ENCODE measurements at places on chromosomes 4 and X.

- no peak for DNase-seq
Observed at GRCh38 chrX:68571610-68572311, 72.9 kb downstream of the YIPF6 start.

DNA sequence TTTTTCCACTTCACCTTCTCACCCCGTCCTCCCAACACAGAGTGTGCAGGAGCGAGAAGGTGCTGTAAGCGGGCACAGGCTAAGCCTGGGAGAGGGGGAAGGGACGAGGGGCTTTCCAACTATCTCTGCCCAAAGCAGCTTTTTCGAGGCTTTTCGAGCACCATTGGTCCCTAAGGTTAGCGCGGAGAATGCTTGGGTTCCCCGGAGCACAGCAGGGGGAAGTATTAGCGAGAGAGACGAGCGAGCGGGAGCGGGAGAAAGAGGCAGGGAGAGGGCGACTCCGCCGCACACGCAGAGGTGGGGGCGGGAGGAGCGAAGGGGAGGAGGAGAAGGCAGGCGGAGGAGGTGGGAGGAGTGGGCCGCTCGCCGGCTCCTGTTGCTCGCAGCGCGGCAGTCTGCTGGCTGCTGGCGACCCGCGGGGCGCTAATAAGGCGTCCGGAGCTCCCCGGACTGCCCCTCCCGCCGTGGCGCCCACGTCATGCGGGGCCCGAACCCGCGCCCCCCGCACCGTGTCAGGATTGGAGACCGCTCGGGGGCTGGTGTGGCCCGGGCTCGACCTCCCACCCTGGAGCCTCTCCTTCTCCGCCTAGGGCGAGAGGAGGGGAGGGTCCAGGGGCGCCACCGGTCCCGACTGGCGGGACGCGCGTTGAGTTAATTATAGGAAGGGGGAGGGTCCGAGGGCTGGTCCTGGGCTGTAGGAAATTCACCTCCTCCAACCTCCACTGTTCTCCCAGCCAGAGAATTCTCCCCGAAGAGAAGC, at the start of gene ADAMTS3:
Gene ADAMTS3 (minus strand): TSS at position 263 of the 760 bp plus-strand sequence. CDS start 459 bp downstream, outside the sequence.
- DNase-seq: peak; percentile 1

DNA sequence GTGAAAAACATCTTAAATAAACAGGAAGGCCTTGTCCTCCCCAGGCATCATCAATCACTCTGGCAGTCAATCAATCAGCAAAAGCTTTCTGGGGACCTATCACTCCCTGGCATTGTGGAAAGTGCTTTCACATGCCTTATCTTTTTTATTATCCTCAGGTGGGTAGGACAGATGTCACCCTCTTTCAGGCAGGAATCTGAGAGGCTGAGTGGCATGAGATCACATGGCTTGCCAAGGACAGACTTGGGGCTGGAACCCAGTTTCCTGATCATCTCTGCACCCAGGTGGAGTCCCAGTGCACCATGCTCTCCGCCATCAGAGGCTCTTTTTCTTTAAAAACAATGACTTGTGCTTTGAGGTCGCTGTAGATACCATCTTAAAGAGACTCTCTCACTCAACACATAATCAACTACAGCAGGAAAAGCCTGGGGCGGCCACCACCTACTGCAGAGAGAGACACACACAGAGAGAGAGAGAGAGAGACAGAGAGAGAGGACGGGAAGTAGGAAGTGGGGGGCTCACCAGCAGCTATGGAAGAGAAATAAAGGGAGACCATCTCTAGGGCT, 282.7 kb downstream of the PTTG2 start:
- peak; percentile 6 for DNase-seq

GRCh38 chr4:172352356-172352755, 539.2 kb downstream of the GALNTL6 start:
- DNase-seq: no peak

DNA sequence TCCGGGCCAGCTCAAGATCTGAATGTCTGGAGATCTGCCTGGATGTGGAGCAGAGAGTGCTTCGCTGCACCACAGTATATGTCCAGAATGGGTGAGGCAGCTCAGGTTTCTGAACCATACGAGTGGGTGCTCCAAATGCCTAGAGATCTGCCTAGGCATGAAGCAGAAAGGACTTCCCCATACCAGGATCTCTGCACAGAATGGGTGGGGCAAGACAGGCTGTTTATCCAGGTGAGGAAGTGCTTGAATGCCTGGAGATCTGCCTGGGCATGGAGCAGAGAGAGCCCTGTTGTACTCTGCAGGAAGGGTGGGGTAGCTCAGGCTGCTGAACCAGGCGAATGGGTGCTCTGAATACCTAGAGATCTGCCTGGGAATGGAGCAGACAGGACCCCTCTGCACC, 45.4 kb upstream of the MAGEC2 start:
- DNase-seq: no peak

- no peak for DNase-seq
Observed at GRCh38 chrX:134566506-134566905, 91.8 kb downstream of the PLAC1 start.

- DNase-seq: no peak
Observed at GRCh38 chrX:97030463-97030862, 146.8 kb downstream of the RPA4 start.

GRCh38 chr4:27276307-27277073, 415.8 kb downstream of the STIM2 start:
- no peak for DNase-seq

DNA sequence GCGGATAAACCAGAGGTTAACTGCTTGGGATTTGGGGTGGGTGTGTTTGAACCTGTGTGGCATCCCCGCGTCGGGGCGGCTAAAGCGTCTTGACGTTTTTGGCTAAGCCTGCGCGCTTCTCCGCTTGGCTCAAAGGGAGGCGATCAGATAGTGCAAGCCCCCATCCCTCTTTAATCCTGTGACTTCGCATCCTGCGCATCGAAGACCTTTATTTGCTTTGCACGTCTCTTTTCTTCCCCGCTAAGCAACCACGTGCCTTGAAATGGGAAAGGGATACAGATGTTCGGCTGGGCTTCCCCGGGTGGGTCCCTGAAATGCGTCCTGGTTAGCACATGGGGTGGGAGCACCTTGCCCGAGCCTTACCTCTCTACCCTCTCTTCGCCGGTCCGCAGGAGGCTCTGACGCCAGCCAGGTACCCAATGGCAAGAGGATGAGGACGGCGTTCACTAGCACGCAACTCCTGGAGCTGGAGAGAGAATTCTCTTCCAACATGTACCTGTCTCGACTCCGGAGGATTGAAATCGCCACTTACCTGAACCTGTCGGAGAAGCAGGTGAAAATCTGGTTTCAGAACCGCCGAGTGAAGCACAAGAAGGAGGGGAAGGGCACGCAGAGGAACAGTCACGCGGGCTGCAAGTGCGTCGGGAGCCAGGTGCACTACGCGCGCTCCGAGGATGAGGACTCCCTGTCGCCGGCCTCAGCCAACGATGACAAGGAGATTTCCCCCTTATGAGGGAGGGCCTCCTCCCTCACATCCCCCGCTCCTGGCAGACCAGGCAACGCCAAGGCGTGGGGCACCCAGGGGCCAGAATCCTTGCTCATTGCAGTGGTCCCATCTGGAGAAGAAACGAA, 1.5 kb downstream of the GSX2 start:
- DNase-seq: no peak

GRCh38 chr4:121726642-121727268, 30.0 kb upstream of the ANXA5 start:
- peak; percentile 71 for DNase-seq

DNA sequence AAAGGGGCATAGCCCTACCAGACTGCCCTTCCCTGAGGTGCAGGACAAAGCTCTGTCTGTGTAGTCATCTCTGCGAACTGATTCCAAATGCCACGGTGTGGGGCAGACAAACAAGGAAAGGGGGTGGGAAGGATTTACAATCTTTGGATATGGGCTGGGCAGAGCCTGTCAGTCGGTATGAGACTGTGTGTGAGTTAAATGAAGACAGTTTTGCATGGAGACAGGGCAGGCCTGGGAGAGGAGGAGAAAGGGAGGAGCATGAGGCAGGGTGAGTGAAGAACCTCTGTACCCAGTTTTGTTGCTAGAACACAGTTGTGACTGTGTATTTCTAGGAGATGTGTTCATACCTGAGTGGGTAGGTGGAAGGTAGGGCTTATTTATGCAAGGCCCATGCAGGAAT, 59.4 kb upstream of the MSN start:
- no peak for DNase-seq

- no peak for DNase-seq
Observed at GRCh38 chr4:102007959-102008425, 217.5 kb downstream of the BANK1 start.

- DNase-seq: no peak
Observed at GRCh38 chr4:165355900-165356300, 22.9 kb upstream of the CPE start.

- no peak for DNase-seq
Observed at GRCh38 chr4:116516711-116517110, 568.7 kb downstream of the TRAM1L1 start.

- DNase-seq: peak; percentile 57
Observed at GRCh38 chr4:101596781-101597552, 193.6 kb upstream of the BANK1 start.

GRCh38 chr4:85715991-85716737, 241.2 kb downstream of the ARHGAP24 start:
- DNase-seq: no peak
